Right atrium auricular region (tissue), 2 donors: ENCODE measurements at places on chromosomes 3 and 15. TPM values are rescaled to one million over a fixed set of nuclear protein-coding genes. Genes with fewer than 3 reads are reported as not detected.

GRCh38 chr3:123800362-123800682 lies 83.8 kb downstream of the MYLK start:
- no peak for DNase-seq
- no peaks in the 10 kb centered on the region for H3K27me3 ChIP-seq
- H3K27ac ChIP-seq: no peak overlapping the region
- no peak overlapping the region for H3K4me3 ChIP-seq

GRCh38 chr15:75112278-75112847 lies 89.0 kb downstream of the PPCDC start:
- no peak for DNase-seq
- H3K4me1 ChIP-seq: no peaks in the 10 kb centered on the region
- no peak overlapping the region for H3K4me3 ChIP-seq
- no peaks in the 10 kb centered on the region for H3K27me3 ChIP-seq
- no peaks in the 10 kb centered on the region for H3K36me3 ChIP-seq

- H3K27ac ChIP-seq: no peak overlapping the region
- H3K4me3 ChIP-seq: no peak overlapping the region
- no peak for DNase-seq
Observed at GRCh38 chr3:139299261-139300132, 44.3 kb upstream of the MRPS22 start.

- H3K4me1 ChIP-seq: no peaks in the 10 kb centered on the region
- no peaks in the 10 kb centered on the region for H3K36me3 ChIP-seq
- no peaks in the 10 kb centered on the region for H3K27me3 ChIP-seq
- H3K27ac ChIP-seq: no peak overlapping the region
Observed at GRCh38 chr3:186340204-186340603, 21.8 kb downstream of the DGKG start.

GRCh38 chr3:110227991-110228390 lies 843.6 kb upstream of the NECTIN3 start:
- no peaks in the 10 kb centered on the region for H3K36me3 ChIP-seq
- no peaks in the 10 kb centered on the region for H3K4me1 ChIP-seq
- H3K27ac ChIP-seq: no peak overlapping the region
- no peak for DNase-seq
- no peak overlapping the region for H3K4me3 ChIP-seq
- no peaks in the 10 kb centered on the region for H3K27me3 ChIP-seq

The ATP13A5 gene
- total RNA-seq: not detected

The CHST13 gene
- total RNA-seq: 0.90 TPM

GRCh38 chr15:66387163-66388042 lies 691 bp downstream of the MAP2K1 start:
- peak overlapping the region; percentile 85 for H3K4me3 ChIP-seq
- no peaks in the 10 kb centered on the region for H3K27me3 ChIP-seq

The RPL15 gene
- 1,311 TPM for total RNA-seq

DNA sequence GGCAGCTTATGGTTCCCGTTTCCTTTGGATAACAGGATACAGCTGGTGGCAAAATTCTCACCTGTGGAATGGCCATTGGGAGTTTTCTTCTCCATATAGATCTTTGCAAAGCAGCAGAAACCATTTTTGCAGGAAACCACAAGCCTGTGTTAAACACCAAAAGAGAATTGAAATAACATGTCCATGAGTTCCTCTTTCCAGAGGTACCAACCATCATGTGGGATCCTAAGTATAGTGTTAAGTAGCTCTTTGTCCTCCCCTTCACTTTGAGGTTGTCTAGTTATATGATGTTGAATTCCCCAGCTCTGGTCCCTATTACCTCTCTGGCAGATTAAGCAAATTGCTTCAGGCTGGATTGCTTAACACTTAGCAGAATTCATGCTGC lies 94.9 kb downstream of the AKAP13 start:
- H3K27me3 ChIP-seq: no peaks in the 10 kb centered on the region
- H3K4me1 ChIP-seq: no peaks in the 10 kb centered on the region
- no peak overlapping the region for H3K4me3 ChIP-seq
- DNase-seq: no peak
- H3K36me3 ChIP-seq: no peaks in the 10 kb centered on the region

- DNase-seq: no peak
- no peaks in the 10 kb centered on the region for H3K4me1 ChIP-seq
- H3K27me3 ChIP-seq: no peaks in the 10 kb centered on the region
- H3K27ac ChIP-seq: no peak overlapping the region
Observed at GRCh38 chr3:173410849-173411248, 13.3 kb downstream of the NLGN1 start.

The MYO5C gene
- total RNA-seq: 2.0 TPM
